ENCODE measurements at places on chromosomes 7 and 10. TPM values are rescaled to one million over a fixed set of nuclear protein-coding genes. Genes with fewer than 3 reads are reported as not detected.

VPS26A gene
- 32.2 TPM for total RNA-seq

TUBAL3 gene
- total RNA-seq: not detected

EBF3 gene
- 21.9 TPM for total RNA-seq

AKR1D1 gene
- total RNA-seq: not detected

USP6NL gene
- 6.0 TPM for total RNA-seq
